Karpas-422 (cell line): ENCODE measurements at places on chromosomes 6 and 20.

- no peak for DNase-seq
Measured at GRCh38 chr20:53003420-53004154, 31.4 kb downstream of the TSHZ2 start.

DNA sequence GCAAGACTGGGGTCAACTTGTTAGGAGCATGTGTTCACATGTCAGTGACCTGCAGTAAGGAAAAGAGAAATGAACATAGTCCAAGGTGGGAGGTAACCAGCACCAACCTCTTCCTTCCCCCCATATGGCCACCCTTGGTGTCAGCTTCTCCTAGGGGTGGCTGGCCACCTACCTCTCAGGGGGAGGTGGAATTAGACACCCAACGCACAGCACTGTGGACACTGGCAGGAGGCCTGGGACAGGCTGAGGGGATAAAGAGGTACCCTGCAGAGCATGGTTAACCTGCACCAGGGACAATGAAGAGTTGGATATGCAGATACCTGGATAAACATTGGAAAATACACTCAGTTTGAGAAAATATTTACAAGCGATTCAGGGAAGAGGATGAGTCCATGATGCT lies 84.5 kb downstream of the IYD start:
- DNase-seq = no peak

- DNase-seq = no peak
Measured at GRCh38 chr6:33417128-33417902, 592 bp downstream of the CUTA start.

- no peak for DNase-seq
Measured at GRCh38 chr6:142906945-142907470, 38.0 kb downstream of the HIVEP2 start.

DNA sequence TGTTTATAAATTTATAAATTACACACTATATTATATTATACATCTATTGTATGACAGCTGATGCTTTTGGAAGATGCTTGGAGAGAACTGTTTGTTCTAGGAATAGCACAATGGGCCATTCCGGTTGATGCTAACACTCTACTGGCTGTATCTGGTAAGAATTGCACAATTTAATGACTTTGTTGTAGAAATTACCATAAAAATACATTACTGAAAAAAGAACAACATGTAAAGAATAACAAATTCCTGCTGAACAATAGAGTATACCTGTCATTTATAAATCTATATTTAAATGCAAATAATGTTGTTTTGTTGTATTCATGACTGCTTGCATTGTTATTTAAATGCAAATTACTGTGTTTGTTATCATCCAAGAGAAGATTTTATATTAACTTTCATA lies 14.4 kb downstream of the NR2E1 start:
- no peak for DNase-seq

DNA sequence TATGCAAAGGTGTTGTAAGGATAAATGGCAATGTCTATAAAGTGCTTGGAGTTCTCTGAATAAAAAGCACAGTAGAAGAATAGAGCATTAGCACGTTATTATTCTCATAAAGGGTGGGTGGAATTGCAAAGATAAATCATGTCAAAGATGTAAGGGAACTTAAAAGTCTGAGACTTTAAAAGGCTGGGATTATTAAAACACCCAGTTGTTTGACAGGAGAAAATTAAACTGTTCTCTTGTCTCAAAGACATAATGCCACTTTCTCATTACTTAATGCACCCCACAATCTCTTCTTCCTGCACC lies 70.4 kb upstream of the PDE10A start:
- no peak for DNase-seq

GRCh38 chr6:154403788-154404187 lies 47.2 kb upstream of the IPCEF1 start:
- DNase-seq = no peak

- DNase-seq = no peak
Measured at GRCh38 chr6:45726444-45726843, 289.2 kb downstream of the CLIC5 start.

GRCh38 chr6:159677506-159678165 lies 15.4 kb downstream of the SOD2 start:
- no peak for DNase-seq

DNA sequence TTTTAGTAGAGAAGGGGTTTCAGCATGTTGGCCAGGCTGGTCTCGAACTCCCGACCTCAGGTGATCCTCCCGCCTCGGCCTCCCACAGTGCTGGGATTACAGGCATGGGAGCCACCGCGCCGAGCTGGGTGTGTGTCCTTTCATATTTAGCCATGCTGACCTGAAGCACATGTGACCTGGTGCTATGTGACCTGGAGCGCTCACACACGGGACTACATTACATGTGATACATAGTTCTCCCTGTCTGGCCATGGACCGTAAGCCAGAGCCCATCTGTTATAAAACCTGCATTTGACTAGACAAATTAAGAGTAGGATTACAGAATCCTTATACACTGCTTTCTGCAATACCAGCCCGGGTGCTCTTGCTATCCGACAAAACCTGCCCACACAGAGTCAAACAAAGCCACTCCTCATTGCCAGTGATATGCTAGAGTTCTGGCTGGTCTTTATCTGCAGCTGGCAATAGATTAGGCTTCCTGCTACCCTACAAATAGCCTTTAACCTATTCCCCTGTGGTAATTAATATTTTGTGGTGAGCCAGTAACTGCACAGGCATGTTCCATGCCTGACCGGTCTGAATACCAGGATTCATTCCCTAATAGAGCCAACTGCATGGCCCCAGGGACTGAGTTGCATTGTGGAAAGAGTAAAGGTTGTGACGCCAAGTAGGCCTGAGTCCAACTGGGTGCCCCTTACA lies 26.3 kb upstream of the FAM50B start:
- no peak for DNase-seq

GRCh38 chr6:112196306-112196705 lies 58.1 kb downstream of the LAMA4 start:
- no peak for DNase-seq

DNA sequence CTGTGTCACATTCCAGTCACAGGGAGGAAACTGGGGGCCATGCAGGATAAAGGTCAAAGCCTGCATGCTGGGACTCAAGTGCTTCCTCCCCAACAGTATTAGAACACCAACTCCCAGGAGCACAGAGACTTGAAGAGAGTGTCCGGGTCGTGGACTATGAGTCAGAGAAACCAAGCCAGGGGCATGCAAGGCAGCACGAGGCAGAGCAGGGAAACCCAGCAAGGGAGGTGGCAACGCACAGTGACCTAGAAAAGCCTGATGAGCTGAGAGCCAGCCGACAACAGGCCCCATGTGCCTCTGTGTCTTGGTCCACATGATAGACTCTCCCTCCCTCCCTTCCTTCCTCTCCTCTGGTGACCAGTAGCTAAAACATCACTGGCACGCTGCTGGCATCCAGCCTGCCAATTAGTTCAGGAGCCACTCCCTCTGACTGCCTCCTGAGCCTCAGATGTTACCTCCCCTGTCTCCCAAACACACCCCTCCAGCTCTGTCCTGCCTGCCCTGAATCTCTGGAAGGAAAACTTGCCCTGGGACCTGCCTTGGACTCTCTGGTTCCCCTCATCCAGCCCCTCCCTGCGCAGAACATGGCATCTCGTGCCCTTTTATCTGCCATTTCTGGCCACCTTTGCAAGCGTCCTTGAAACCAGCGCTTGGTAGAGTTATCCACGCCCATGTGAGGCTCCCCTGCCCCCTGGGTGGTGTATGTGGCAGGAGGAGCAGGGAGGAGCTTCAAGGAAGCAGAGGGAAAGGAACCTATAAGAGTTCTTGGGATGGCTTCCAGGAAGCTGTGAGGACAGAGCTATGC lies 16.2 kb upstream of the RNF39 start:
- DNase-seq = no peak

- DNase-seq = no peak
Measured at GRCh38 chr20:50267866-50268219, 77.2 kb downstream of the CEBPB start.

DNA sequence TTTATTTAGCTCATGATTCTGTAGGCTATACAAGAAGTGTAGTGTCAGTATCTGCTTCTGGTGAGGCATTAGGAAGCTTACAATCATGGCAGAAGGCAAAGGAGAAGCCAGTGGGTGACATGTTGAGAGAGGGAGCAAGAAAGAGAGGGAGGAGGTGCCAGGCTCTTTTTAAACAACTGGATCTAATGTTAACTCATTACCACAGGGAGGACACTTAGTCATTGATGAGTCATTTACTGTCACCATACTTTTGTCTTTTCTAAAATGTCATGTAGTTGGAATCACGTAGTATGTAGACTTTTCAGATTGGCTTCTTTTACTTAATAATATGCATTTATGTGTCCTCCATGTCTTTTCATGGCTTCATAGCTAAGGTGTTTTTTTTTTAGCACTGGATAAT lies 58.1 kb downstream of the NUS1 start:
- no peak for DNase-seq
